ENCODE measurements at places on chromosomes 1 and 21.

DNA sequence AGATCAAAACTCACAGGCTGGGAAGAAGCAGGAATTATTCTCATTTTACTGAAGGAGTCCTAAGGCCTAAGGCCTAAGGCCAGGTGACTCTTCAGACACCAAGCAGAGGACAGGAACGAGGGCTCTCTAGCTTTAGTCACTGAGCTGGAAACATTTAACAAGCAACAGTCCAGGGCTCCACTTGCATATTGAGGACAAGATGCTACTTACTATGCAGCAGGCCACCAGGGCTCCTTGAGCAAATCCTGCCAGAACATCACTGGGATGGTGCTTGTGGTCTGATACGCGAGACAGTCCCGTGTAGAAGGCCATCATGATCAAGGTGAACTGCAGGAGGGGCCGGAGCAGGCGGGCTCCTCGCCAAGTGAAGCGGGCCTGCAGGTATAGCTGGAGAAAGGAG lies 67.6 kb downstream of the PLPP3 start:
- DNase-seq: no peak

- DNase-seq: no peak
These were observed 420.4 kb upstream of the RUNX1 start for GRCh38 chr21:35469498-35469897.

- DNase-seq: no peak
These were observed 7.7 kb upstream of the TCP10L start for GRCh38 chr21:32592929-32593502.

GRCh38 chr1:85202092-85202863 lies 1.5 kb upstream of the SYDE2 start:
- no peak for DNase-seq

GRCh38 chr1:208951908-208952307 lies 631.6 kb upstream of the CAMK1G start:
- DNase-seq: no peak

DNA sequence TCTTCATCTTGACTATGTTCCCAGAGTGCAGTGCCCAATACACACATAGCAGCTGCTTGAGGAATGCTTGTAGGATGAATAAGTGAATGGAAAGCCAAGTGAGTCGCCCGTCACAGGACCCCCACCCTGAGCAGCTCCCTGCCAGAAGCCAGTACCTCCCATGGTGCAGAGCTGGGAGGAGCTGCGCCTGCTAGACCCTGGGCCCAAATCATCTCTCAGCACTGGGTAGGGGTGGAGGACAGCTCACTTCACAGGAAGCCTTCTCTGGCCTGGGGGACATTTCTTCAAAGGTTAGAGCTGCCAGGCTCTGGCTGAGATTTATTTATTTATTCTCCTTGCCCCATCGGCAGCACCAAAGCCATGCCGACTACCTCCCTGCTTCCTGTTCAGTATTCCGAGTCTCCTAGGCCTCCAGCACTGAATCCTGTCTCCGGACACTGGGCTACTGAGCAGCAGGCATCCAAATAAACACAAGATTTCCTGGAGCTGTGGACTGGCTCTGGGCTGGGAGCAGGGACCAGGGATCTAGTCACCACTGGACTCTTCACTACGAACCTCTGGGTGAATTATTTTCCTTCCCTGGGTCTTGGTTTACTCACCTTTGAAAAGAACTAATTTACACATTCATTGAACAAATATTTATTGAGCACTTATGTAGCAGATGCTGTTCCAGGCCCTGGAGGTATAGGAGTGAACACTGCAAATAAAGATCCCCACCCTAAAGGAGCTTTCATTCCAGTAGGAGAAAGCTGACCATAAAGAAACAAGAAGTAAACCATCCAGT lies 187.7 kb downstream of the TRABD2B start:
- DNase-seq: no peak

DNA sequence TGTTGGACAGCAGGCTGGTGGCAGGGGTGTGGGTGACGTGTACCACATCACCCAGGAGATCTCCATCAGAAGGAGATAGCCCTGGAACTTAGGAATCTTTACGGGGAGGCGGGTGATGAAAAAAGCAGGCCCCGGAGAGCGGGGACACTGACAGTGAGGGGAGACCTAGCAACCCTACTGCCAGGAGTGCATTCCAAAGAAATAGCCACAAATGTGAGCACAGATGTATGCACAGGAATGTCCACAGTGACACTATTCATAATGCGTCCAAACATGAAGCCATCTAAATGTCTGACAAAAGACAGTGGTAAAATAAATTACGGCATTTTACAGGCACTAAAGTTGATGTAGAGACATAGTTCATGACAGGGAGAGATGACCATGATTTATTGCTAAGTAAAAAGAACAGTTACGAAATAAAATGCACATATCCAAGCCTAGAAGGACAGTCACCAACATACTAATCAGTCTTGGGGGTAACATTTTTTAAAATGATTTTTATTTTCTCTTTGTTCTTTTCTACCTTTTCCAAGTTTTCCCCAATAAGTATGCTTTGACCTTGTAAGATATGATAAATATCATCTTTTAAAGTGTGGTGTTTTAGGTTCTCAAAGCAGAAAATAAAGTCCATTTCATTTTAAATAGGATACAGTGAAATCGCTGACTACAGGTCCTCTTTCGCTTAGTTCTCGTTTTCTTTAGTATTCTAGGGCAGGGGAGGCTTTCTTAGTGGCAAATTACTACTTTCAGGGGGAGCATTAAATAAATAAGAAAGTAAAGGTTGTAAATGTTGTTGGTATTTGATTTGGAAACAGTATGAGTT lies 21.3 kb downstream of the CD247 start:
- no peak for DNase-seq

- DNase-seq: no peak
These were observed at the start of gene RUNX1 for GRCh38 chr21:35048706-35049617. TSS of gene RUNX1 (minus strand) at chr21:35049302.

DNA sequence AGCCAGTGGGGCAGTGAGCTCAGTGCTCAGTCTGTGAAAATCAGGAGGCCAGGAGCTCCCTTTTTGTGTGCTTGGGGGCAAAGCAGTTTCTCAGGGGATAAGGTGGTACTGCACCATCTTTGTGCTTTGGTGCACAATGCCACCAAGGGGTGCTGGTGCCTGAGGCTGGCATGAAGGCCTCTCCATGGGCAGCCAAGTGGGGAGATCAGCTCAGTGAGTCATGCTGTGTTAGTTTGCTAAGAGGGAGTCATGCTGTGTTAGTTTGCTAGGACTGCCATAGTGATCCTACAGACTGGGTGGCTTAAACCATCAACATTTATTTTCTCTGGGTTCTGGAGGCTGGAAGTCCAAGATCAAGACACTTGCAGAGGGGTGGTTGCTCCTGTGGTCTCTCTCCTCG lies 428.1 kb downstream of the PRDM2 start:
- no peak for DNase-seq

GRCh38 chr1:111475701-111476100 lies 1.9 kb downstream of the C1orf162 start:
- DNase-seq: no peak

GRCh38 chr21:17371450-17371849 lies 141.4 kb upstream of the CXADR start:
- DNase-seq: peak; percentile 24

- no peak for DNase-seq
These were observed 95.1 kb upstream of the HMGB4 start for GRCh38 chr1:33768821-33769220.

- DNase-seq: no peak
These were observed 33.2 kb upstream of the SLC19A1 start for GRCh38 chr21:45575304-45575992.

DNA sequence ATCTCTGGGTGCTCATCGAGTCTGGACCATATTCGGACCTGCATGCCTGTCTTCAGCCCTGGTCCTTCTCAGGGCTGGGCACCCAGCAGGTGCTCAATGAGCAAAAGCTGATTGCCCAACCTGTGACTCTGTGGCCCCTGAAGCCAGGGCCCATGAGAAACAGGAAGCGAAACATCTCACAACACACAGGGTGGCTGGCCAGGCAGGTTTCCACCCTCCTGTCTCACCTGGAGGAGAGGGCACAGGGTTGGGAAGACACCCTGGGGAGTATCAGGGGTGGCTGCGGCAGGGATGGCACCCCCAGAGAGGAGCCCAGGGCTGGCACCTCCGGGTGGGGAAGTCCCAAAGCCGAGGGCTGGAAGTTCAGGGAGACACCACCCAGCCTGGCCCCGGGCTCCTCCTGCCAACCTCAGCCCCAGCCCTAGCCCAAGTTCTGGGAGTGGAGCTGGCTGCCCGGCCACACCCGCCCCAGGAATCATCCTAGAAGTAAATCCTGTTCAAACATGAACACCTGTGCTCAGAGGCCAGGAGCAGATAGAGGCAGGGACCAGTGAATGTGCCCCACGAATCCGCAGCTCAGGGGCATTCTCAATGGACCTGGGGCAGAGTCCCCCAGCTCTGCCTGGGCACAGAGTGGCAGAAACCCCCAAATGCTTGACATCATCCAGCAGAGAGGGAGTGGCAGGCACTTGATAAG lies 54.6 kb downstream of the RAP1GAP start:
- no peak for DNase-seq

DNA sequence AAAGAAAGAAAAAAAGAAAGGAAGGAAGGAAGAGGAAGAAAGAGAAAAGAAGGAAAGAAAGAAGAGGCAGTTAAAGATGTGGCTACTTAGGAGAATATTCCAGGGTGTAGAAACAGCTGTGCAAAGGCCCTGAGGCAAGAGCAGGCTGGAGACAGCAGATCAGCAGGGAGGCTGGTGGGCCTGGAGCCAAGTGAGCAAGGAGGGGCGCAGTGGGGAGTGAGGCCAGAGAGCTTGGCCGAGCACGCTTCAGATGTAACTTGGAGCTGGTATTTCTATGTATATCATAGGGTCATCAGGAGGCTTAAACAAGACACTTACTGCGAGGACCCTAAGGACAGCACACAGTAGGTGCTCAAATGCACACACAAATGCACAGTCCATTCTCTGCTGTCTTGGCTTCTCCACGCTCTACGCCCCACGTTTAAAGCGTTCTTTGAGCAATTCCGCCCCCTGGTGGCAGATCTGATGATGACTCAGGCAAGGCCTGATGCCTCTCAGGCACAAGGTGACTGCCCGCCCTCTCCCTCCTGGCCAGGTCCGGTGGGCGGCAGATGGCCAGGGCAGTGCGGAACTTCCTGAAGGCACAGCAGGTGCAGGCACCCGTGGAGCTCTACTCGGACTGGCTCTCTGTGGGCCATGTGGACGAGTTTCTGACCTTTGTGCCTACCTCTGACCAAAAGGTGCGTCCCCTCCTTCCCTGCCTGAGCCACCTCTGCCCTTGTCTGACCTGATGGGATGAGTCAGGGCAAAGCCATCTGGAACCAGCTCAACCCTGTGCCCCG lies 11.9 kb upstream of the PADI3 start:
- DNase-seq: peak; percentile 41

GRCh38 chr1:13762642-13763041 lies 62.7 kb downstream of the PRDM2 start:
- no peak for DNase-seq

DNA sequence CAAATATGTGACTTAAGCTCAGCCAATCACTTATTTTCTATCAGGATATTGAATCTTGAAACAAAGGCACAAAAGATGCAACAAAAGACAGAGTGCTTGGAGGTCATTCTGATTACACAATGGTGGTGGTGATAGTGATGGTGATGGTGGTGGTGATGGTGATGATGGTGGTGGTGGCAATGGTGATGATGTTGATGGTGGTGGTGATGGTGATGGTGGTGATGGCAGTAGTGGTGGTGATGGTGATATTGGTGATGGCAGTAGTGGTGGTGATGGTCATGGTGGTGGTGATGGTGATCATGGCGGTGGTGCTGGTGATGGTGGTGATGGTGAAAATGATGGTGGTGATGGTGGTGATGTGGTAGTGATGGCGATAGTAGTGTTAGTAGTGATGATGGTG lies 21.9 kb upstream of the TNR start:
- no peak for DNase-seq

DNA sequence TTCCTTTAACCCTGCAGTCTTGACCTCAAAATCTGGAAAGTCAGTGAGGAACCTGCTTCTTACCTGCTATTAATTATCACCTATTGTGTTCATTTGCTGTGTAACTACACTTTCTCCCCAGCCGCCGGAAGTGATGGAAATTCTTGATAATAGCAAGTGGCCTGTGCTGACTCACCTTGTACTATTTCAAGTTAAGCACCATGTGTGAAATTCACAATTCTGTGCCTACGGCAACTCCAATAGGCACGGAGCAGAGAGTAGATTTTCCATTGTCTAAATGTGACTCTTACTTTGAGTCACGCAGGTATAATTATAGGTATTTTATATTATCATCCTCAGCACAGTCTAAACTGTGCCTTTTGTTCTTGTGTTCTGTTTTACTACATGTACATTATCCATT lies 466.8 kb downstream of the KIF26B start:
- DNase-seq: no peak

GRCh38 chr1:19918057-19918456 lies 5.4 kb downstream of the PLA2G2E start:
- peak; percentile 38 for DNase-seq

GRCh38 chr1:99232172-99232571 lies 32.1 kb upstream of the PLPPR4 start:
- no peak for DNase-seq

DNA sequence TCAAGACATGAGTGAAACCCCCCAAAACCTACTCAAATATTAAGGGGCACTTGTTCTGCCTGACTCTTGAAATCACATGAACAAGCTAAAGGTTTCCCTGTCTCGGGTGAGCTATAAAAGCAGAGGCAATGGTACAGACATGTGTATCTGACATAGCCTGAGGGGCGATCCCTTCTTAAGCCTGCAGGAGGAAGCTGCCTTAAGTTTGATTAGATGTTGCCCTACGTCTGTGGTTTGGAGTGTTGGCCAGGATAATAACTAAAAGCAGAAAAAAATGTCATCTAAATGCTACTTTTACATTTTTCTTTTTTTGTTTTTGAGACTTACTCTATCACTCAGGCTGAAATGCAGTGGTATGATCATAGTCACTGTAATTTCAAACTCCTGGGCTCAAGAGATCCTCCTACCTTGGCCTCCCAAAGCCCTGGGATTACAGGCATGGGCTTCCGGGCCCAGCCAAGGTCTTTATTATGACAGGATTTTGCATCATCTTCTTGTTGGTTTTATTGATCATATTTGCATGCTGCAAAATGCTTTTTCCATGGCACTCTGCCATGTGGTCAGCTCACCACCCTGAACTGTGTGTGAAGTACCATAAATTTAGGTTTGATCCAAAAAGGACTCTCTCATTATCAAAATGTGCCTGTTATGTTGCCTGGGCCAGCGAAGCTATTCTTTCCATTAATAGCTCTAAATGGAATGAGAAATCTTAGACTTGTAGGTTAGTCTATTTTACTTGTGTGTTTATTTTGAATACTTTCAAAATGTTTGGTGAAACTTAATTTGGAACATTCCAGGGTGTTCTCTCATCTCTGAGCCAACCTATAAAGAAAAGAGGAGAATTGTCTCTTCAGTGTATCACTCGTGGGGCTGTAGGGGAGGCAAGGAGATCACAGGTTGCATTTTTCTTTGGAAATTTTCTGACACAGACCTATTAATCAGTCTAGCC lies 15.0 kb upstream of the HMGN1 start:
- no peak for DNase-seq

DNA sequence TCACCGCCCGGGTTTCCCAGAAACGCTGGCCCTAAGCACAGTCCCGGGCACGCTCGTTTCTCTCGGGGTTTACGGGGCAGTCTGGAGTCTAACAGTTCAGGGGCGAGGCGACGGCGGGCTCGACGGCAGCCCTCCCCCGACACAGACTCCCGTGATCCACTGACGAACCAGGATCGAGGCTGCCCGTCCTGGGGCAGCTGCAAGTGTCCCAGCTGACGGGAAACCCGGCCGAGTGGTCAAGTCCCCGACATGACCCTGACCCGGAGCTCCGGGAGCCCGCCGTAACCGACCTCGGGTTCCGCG lies 494 bp downstream of the UBE2J2 start:
- DNase-seq: no peak

- no peak for DNase-seq
These were observed 370 bp downstream of the PERM1 start for GRCh38 chr1:981491-981954.

GRCh38 chr1:90488451-90488850 lies 228.7 kb downstream of the BARHL2 start:
- DNase-seq: no peak

Data from SW 1271 (cell line).